ENCODE measurements at places on chromosomes 7 and 10. TPM values are rescaled to one million over a fixed set of nuclear protein-coding genes. Genes with fewer than 3 reads are reported as not detected.

- peak; percentile 96 for DNase-seq
Measured at GRCh38 chr7:136086712-136087111, 109.6 kb upstream of the MTPN start.

The IL15RA gene
- not detected for total RNA-seq

The INHBA gene
- total RNA-seq: 3.0 TPM

The PDE6C gene
- not detected for total RNA-seq

The GPC2 gene
- total RNA-seq: 9.6 TPM

DNA sequence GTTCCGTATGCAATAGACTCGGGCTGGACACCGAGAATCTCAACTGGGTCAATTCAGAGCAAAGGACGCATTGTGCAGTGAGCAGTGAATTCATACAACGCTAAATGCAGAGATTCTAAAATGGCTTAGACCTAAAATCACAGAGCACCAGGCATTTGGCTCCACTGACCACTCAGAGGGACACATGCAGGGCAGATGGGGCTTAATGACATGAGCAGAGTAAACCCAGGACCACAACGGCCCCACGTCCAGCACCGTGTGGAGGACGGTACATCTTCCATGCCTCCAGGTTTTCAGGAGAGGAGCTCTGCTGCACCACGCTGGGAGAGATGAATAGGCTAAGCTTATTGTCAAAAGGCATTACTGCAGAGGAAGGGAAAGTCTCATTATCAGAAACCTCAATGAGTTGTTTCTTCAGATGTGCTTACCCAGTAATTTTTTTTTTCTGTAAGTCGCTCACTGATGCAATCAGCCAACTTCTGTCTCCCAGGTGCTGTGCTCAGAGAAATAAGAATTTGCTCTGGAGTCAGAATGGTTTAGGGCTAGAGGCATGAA lies 555.0 kb downstream of the PTPRN2 start:
- DNase-seq: no peak

- DNase-seq: peak; percentile 38
Measured at GRCh38 chr10:86855513-86855912, 99.1 kb downstream of the BMPR1A start.

All from LHCN-M2 (cell line).